ENCODE measurements at places on chromosomes 2 and 18. TPM values are rescaled to one million over a fixed set of nuclear protein-coding genes. Genes with fewer than 3 reads are reported as not detected.

- no peak for DNase-seq
These were observed 54.0 kb downstream of the PELI1 start for GRCh38 chr2:64090264-64090663.

- DNase-seq, result no peak
These were observed 159.7 kb upstream of the WDSUB1 start for GRCh38 chr2:159446201-159446600.

- no peak for DNase-seq
These were observed 66.3 kb upstream of the SCG2 start for GRCh38 chr2:223668302-223668998.

DNA sequence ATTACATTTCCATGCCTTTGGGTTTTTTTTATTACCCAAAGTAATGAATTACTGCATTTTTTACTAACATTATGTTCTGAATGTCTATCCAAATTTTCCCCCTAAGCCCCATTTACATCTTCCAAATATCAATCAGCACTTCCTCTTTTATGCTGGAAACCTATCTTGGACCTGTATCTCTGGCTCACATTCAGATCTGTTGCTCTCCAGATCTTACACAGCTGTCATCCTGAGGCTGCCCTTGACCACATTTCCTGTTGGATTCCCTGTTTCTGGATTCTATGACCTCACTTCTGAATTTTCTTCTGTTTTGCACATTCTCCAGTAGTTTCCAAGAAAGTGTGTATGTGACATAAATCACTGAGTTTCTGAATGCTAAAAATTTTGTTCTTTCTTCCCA is 146.7 kb downstream of the PDE1A start:
- no peak for DNase-seq

GRCh38 chr2:127508023-127508630 is 18.2 kb downstream of the IWS1 start:
- no peak for DNase-seq

GRCh38 chr2:36165132-36165531 is 190.4 kb upstream of the CRIM1 start:
- no peak for DNase-seq

SLC23A3 gene
- 0.94 TPM for total RNA-seq

TXNL4A gene
- 62.0 TPM for total RNA-seq

AAMP gene
- 44.7 TPM for total RNA-seq

SNORC gene
- total RNA-seq, result 0.44 TPM

DNA sequence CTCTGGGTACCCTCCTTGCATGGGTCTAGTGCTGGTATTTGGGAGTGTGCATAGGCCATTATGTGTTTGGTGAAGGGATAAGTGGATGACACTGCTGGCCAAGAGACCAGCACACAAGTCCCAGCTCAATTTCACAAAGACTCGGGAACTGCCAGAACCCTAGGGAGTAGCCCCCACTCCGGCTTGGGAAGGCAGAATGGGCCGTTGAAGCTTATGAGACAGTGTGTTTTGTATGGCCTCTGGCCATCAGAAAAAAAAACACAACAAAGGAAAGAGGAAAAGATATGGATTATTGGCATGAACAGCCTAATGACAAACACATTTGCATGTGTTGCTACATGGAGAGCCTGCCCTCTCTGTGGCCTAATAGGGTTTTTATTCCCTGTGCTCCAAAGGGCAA is 144.2 kb downstream of the TTC32 start:
- no peak for DNase-seq

GRCh38 chr2:200588076-200588678 is 2.4 kb downstream of the AOX1 start:
- no peak for DNase-seq

- DNase-seq, result no peak
These were observed 364.8 kb downstream of the NYAP2 start for GRCh38 chr2:225764346-225764745.

DNA sequence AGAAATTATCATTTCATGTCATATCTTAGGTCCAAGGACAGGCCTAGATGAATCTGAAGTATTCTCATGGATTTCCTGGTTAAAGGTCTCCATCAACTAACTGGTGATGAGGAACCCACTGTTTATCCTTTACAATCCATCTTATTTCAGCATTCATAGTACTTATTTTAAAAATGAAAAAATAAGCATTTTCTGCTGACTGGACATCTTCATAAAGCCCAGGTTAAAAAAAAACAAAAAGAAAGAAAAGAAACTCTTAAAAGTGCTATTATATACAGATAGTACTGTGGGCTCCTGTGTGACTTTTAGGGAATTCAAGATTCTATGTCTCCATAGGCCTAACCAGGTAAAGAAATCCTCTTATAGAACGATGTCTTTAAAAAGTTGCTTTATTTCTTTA is 7.1 kb downstream of the ERBB4 start:
- DNase-seq, result no peak

- no peak for DNase-seq
These were observed 26.2 kb upstream of the PID1 start for GRCh38 chr2:229297247-229297646.

GRCh38 chr2:148981324-148981723 is 57.2 kb upstream of the LYPD6B start:
- no peak for DNase-seq

GRCh38 chr2:112821682-112822081 is 14.9 kb downstream of the IL1B start:
- DNase-seq, result no peak

AQP4 gene
- total RNA-seq, result not detected

GRCh38 chr2:17652681-17653394 is 100.8 kb downstream of the SMC6 start:
- DNase-seq, result no peak

- DNase-seq, result no peak
These were observed 226.3 kb upstream of the UBE2E3 start for GRCh38 chr2:180753809-180754761.

GRCh38 chr2:182368446-182368845 is 58.4 kb downstream of the PDE1A start:
- no peak for DNase-seq

GRCh38 chr18:70464343-70465114 is 175.7 kb downstream of the SOCS6 start:
- peak; percentile 56 for DNase-seq

CHRND gene
- total RNA-seq, result not detected

- DNase-seq, result no peak
These were observed 94.7 kb upstream of the SLC66A3 start for GRCh38 chr2:11060376-11061169.
